ENCODE measurements at places on chromosomes 13 and 19. TPM values are rescaled to one million over a fixed set of nuclear protein-coding genes. Genes with fewer than 3 reads are reported as not detected.

DNA sequence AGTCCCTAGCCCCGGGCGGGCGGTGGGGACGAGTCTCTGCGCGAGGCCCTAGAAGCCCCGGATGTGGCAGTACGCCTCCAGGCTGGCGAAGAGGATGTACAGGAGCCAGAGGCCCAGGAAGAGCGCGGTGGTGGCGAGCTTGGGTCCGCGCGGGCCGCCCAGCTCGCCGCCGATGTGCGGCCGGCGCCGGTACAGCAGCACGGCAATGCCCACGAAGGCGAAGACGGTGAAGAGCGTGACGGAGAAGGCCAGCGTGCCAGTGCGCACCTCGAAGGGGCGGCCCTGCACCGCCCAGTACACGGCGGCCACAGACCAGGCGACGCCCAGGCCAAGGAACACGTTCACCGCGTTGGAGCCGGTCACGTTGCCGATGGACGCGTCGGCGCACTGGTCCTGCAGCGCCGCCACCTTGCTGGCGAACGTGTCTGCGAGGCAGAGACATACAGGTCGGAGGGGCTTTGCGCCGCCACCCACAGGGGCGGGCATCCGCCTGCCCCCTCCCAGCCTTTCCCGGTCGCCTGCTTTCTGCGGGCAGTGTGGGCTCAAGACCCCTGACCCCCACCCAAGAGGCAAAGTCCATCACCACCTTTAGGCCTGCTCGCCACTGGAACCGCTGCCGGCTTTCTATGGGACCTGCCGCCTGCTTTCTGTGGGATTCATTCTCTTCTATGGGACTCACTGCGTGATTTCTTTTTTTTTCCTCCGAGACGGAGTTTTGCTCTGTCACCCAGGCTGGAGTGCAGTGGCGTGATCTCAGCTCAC is 10.9 kb upstream of the MEIS3 start:
- DNase-seq = no peak

GRCh38 chr13:111925146-111925875 is 141.6 kb upstream of the SOX1 start:
- DNase-seq = no peak

GRCh38 chr13:72246396-72246795 is 379.4 kb upstream of the DACH1 start:
- no peak for DNase-seq

DNA sequence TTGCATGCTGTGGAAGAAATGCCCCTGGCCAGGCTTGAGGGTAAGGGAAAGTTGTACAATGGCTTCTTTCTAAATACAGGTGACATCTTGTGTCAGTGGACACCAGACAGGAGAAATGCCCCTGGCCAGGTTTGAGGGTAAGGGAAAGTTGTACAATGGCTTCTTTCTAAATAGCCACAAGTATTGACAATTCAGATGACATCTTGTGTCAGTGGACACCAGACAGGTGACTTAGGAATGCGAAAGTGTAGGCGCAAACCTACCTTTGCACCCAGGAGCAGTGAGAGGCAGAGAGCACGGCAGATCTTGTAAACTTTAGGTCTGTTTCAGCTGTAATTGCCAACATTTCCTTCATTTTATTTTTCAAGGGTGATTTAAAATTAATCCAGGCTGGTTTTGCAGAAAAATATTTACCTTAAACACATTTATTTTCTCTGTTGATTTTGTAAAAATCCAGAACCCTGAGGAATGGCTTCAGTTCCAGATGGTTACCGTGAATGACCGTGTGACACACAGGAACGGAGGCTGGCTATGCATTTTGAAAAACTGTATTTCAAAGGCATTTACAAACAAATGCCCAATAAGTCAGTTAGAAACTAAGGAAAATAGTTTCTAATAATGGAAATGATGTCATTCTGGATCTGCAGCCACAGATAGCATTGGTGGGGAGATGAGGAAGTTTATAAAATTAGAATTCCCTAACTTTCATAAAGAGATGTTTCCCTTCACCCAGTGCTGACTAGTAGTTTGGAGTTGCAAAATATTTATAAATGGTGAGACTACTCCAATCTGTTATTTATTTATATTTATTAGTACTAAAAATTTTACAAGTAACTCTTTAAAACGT is 34.9 kb downstream of the TNFSF13B start:
- DNase-seq = no peak

GRCh38 chr13:85379433-85379832 is 419.8 kb downstream of the SLITRK6 start:
- no peak for DNase-seq

DNA sequence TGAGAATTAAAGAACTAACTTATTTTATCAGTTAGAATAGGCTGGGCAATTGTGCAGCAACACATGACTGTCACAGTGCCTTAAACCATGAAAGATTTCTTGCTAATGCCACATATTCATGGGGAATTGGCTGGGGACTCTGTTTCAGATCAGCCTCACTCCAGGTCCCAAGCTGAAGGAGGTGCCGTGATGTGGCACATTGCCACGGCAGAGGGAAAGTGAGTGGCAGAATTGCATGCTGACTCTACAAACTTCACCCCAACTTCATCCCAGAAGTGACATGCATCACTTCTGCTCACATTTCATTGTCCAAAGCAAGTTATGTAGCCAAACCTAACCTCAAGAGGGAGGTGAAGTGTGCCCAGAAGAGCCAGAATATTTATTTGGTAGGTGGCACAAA is 37.8 kb downstream of the OLFM4 start:
- DNase-seq = no peak

DNA sequence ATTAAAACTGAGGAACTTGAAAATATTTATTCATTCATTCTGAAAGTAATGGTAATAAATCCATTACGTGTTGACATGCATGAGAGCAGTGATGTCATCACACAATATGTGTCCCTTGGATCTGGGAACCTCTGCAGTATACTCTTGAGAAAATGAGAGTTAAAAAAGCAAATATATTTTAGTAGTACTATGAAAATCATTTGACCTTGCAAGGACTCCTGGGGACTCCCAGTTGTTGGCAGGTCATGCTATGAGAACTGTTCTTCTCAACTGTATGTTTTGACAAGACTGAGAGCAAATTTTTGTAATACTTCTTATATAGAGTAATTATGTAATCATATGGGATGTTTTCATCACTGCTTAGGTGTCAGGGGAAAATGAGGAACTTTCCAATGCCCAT is 249.4 kb downstream of the PCCA start:
- no peak for DNase-seq

Gene ZNF724
- polyA plus RNA-seq = 8.4 TPM

Gene GARIN5A
- polyA plus RNA-seq = 5.5 TPM

Gene ZNF813
- 9.4 TPM for polyA plus RNA-seq

Gene CYP4F12
- polyA plus RNA-seq = 1.1 TPM

Gene FGF22
- 0.60 TPM for polyA plus RNA-seq

Gene FXYD5
- polyA plus RNA-seq = 15.0 TPM

Gene C19orf38
- polyA plus RNA-seq = 1.4 TPM

Gene NUMBL
- 11.8 TPM for polyA plus RNA-seq

Gene APC2
- polyA plus RNA-seq = 1.3 TPM

Gene KANK3
- 6.1 TPM for polyA plus RNA-seq

Gene CYP2A6
- polyA plus RNA-seq = 0.35 TPM

Gene MCOLN1
- 17.0 TPM for polyA plus RNA-seq

All from left kidney (tissue), 8 donors.